Right atrium auricular region (tissue), 2 donors: ENCODE measurements at places on chromosomes 6 and 20. TPM values are rescaled to one million over a fixed set of nuclear protein-coding genes. Genes with fewer than 3 reads are reported as not detected.

DNA sequence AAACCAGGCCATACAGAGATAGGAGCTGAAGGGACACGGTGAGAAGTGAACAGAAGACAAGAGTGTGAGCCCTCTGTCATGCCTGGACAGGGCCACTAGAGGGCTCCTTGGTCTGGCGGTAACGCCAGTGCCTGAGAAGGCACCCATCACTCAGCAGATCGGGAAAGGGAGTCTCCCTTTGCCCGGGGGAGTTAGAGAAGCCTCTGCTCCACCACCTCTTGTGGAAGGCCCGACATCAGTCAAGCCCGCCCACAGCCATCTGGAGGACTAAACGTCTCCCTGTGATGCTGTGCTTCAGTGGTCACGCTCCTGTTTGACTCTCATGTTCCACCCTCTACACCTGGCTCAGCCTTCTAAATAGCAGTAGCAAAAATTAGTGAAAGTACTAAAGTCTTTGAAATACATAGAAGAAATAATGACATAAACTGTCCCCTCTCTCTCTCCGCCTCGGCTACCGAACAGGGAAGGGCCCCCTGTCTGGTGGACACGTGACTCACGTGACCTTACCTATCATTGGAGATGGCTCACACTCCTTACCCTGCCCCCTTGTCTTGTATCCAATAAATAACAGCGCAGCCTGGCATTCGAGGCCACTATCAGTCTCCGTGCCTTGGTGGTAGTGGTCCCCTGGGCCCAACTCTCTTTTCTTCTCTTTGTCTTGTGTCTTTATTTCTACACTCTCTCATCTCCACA, 66.7 kb downstream of the RPP21 start:
- H3K4me1 ChIP-seq = no peaks in the 10 kb centered on the region
- H3K4me3 ChIP-seq = no peak overlapping the region
- DNase-seq = no peak
- no peaks in the 10 kb centered on the region for H3K27me3 ChIP-seq

DNA sequence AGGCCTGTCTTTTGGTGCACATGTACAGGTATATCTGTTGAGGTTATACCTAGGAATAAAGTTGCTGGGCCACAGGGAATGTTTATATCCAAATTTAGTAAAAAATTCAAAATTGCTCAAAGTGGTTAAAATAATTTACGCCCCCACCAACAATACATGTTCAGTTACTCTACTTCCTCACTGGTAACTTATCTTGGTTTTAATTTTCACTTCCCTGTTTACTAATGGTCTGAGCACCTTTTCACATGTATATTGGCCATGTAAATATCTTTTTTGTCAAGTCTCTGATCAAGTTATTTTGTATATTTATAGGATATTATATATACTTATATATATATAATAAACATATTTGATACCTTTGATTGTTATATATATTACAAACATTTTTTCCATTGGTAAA, 9.7 kb downstream of the PDE7B start:
- no peak overlapping the region for H3K27ac ChIP-seq
- H3K4me1 ChIP-seq = no peaks in the 10 kb centered on the region
- DNase-seq = no peak
- no peaks in the 10 kb centered on the region for H3K27me3 ChIP-seq
- H3K36me3 ChIP-seq = no peaks in the 10 kb centered on the region
- H3K4me3 ChIP-seq = no peak overlapping the region

DNA sequence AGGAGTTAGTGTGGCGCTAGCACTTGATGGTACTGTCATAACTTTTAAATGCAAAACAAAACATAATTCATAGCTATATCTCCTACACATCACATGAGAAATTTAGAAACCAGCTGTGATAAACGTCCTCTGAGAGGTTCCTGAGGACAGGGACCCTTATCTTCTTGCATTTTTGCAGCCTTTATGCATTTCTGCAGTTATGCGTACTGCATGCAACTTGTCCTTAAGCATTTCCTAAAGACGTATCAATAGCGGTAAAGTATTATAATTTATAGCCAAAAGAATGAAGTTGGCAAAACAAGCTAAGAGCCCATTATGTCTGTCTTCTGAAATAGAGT, 1.7 kb downstream of the NAPB start:
- H3K36me3 ChIP-seq = no peaks in the 10 kb centered on the region
- no peaks in the 10 kb centered on the region for H3K4me1 ChIP-seq
- no peak for DNase-seq
- no peaks in the 10 kb centered on the region for H3K27me3 ChIP-seq
- H3K4me3 ChIP-seq = peak overlapping the region; percentile 89

GRCh38 chr6:84696166-84696565, 68.2 kb downstream of the TBX18 start:
- no peak overlapping the region for H3K27ac ChIP-seq
- H3K27me3 ChIP-seq = no peaks in the 10 kb centered on the region
- no peak for DNase-seq
- no peaks in the 10 kb centered on the region for H3K36me3 ChIP-seq
- no peak overlapping the region for H3K4me3 ChIP-seq

DNA sequence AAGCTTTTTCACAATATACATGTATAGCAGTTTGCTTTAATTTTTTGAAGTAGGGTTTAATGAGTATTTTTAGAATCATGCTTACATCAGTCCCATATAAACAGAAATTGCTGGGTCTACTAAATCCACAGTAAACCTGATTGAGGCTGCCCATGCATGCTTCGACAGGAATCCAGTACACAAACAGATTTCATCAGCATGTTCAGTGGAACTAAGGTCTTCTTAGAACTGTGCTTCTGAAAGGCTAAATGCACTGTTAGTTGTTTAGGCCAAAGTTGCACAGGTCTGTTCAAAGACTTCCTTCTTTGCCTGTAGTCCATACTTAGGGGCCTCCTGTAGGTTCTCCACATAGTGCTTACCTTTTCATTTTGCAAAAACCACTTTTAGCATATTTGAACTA, 42.5 kb upstream of the THBS2 start:
- H3K27me3 ChIP-seq = no peaks in the 10 kb centered on the region
- H3K4me1 ChIP-seq = no peaks in the 10 kb centered on the region
- DNase-seq = no peak
- H3K4me3 ChIP-seq = no peak overlapping the region
- H3K27ac ChIP-seq = no peak overlapping the region

DNA sequence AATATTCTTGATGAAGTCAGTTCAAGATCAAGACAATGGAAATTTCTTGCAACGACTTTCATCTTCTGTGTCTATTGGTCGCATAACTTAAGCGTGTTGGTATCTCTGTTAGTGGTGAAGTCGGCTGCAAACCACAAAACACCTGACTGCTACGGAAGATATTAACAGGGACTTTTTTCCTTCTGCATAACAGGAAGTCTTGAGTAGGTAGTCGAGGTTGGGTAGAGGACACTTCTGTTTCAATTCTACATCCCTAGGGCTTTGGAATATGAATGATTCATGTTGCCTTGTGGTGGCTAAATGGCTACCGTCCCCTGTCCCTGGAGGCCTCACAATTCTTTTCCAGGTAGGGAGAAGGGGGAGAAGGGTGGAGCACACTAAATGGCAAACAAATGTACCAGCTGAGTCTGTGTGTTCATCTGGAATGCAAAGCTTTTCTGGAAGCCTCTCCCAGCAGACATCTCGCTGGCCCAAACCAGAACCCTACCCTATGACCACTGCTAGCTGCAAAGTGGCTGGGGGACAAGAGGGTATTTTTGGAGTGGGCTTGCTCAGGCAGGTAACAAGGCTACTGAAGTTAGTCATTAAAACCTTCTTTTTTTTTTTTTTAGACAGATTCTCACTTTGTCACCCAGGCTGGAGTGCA, 34.6 kb upstream of the NKX2-2 start:
- no peak overlapping the region for H3K4me3 ChIP-seq
- H3K27ac ChIP-seq = no peak overlapping the region
- DNase-seq = no peak
- H3K27me3 ChIP-seq = no peaks in the 10 kb centered on the region
- no peaks in the 10 kb centered on the region for H3K4me1 ChIP-seq

DNA sequence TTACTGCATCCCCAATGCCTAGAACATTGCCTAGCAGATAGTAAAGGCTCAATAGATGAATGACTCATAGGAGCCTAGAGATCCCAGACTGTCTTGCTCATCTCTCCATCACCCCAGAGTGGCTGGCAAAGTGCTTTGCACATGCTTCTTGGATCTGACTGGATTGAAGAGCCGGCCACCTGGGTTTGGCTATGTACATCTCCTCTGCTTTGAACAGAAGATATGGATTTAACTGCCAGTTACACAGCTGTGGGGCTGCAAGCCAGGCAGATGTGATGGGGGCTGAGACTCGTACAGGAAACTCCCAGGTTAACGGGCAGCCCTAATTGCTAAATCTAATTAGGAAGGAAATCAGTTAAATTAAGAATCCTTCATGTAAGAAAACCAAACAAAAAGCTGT, 28.6 kb downstream of the MYLIP start:
- no peaks in the 10 kb centered on the region for H3K4me1 ChIP-seq
- no peak overlapping the region for H3K4me3 ChIP-seq
- H3K27me3 ChIP-seq = no peaks in the 10 kb centered on the region
- peaks cover 4% of the 10 kb centered on the region for H3K36me3 ChIP-seq

DNA sequence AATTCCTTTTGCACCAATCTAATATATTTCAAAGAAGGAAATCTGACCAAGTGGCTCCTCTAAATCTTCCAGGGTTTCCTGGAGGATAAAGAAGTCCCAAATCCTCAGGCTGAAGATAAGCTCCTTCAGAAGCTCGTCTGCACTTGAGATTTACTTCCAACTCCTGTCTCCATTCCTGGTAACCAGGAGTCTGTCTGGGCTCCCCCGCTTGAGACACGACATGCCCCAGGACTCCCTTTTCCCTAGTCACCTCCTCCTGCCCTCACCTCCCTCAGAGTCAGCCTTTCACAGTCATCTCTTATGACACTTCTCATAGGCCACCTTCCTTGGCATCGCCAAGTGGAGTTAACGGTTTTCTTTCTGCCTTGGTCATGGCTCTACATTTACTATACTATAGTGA, 103.4 kb upstream of the NEDD9 start:
- no peaks in the 10 kb centered on the region for H3K36me3 ChIP-seq
- no peak overlapping the region for H3K4me3 ChIP-seq
- DNase-seq = no peak
- no peaks in the 10 kb centered on the region for H3K4me1 ChIP-seq

DNA sequence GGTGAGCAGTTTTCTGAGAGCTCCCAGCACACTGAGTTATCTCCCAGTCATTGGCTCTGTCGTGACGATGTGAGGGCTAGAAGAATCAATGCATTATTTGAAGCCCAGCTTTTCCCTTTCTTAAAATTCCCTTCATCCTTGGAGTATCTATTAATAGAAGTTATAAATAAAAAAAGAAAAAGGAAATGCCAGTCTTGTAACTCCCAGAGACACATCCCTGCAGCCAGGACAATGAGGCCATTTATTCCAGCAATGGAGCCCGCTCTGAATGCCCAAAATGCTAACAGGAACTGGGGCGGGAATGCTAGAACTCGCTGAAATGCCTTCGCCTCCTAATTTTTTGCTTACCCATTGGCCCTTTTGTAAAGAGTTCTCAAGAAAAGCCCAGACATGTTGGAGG, 305.8 kb downstream of the TFAP2C start:
- no peak overlapping the region for H3K27ac ChIP-seq
- no peak overlapping the region for H3K4me3 ChIP-seq
- H3K27me3 ChIP-seq = no peaks in the 10 kb centered on the region
- no peaks in the 10 kb centered on the region for H3K36me3 ChIP-seq
- no peaks in the 10 kb centered on the region for H3K4me1 ChIP-seq
- no peak for DNase-seq

- DNase-seq = no peak
- no peak overlapping the region for H3K4me3 ChIP-seq
- H3K27ac ChIP-seq = no peak overlapping the region
- H3K4me1 ChIP-seq = no peaks in the 10 kb centered on the region
Measured at GRCh38 chr6:143258945-143259344, 191.6 kb downstream of the ADAT2 start.

- no peak overlapping the region for H3K4me3 ChIP-seq
- DNase-seq = no peak
- H3K36me3 ChIP-seq = no peaks in the 10 kb centered on the region
- no peaks in the 10 kb centered on the region for H3K27me3 ChIP-seq
- H3K27ac ChIP-seq = no peak overlapping the region
- H3K4me1 ChIP-seq = peaks cover 6% of the 10 kb centered on the region
Measured at GRCh38 chr6:162533009-162533400, 194.6 kb downstream of the PRKN start.

GRCh38 chr6:108584323-108584722, 23.6 kb downstream of the FOXO3 start:
- no peaks in the 10 kb centered on the region for H3K36me3 ChIP-seq
- H3K4me3 ChIP-seq = no peak overlapping the region
- no peak for DNase-seq
- H3K4me1 ChIP-seq = no peaks in the 10 kb centered on the region
- H3K27ac ChIP-seq = peak overlapping the region; percentile 80

- no peak for DNase-seq
- H3K4me1 ChIP-seq = no peaks in the 10 kb centered on the region
- no peaks in the 10 kb centered on the region for H3K27me3 ChIP-seq
Measured at GRCh38 chr6:72832271-72832670, 210.4 kb downstream of the KCNQ5 start.

DNA sequence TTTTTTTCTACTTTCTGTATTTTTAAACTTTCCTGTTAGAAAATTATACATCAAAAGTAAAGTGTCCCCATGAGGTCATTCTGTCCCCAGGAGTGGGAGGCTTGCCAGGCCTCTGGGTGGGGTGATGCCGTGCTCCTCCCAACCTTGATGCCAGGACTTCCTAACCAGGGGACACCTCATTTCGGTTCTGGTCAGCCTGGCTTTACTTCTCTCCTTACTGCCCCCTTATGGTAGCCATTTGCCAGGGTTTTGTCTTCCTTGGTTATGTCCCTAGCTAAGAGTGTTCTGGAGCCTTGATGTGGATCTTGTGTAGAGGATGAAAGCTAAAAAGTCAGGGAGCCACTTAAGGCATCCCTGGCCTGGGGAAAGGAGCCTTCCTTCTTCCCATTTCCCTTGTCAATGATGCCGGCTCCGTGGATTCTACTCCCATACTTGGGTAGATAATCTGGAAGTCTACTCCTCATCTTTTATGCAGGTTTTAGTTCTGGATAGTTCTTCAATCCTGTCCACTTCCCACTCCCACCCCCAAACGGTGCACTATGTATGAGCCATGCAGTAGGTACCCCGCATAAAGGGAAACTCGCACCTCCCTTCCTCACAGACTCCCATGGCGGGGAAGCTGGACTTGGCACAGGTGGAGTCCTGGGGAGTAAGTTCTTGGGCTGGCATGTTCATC, 164.1 kb upstream of the SALL4 start:
- no peaks in the 10 kb centered on the region for H3K27me3 ChIP-seq
- no peak overlapping the region for H3K27ac ChIP-seq
- no peaks in the 10 kb centered on the region for H3K36me3 ChIP-seq
- no peak overlapping the region for H3K4me3 ChIP-seq
- peak; percentile 62 for DNase-seq
- H3K4me1 ChIP-seq = no peaks in the 10 kb centered on the region

- H3K27ac ChIP-seq = no peak overlapping the region
- no peak for DNase-seq
- no peak overlapping the region for H3K4me3 ChIP-seq
- no peaks in the 10 kb centered on the region for H3K4me1 ChIP-seq
Measured at GRCh38 chr6:37635319-37635718, 62.4 kb downstream of the MDGA1 start.

- H3K4me1 ChIP-seq = no peaks in the 10 kb centered on the region
- no peak overlapping the region for H3K4me3 ChIP-seq
- no peak for DNase-seq
Measured at GRCh38 chr20:62149532-62150309, 6.2 kb downstream of the SS18L1 start.

SLC17A9 gene
- 1.8 TPM for total RNA-seq

CDH4 gene
- 0.94 TPM for total RNA-seq

SIRPB1 gene
- 3.7 TPM for total RNA-seq

MUC21 gene
- total RNA-seq = not detected

PSMB9 gene
- total RNA-seq = 17.6 TPM
